GM13976 (cell line): ENCODE measurements at places on chromosomes 16 and 17.

GRCh38 chr16:73383195-73383987 is 335.5 kb upstream of the ZFHX3 start:
- DNase-seq = no peak

- no peak for DNase-seq
Measured at GRCh38 chr16:88375996-88376834, 6.5 kb upstream of the ZNF469 start.

DNA sequence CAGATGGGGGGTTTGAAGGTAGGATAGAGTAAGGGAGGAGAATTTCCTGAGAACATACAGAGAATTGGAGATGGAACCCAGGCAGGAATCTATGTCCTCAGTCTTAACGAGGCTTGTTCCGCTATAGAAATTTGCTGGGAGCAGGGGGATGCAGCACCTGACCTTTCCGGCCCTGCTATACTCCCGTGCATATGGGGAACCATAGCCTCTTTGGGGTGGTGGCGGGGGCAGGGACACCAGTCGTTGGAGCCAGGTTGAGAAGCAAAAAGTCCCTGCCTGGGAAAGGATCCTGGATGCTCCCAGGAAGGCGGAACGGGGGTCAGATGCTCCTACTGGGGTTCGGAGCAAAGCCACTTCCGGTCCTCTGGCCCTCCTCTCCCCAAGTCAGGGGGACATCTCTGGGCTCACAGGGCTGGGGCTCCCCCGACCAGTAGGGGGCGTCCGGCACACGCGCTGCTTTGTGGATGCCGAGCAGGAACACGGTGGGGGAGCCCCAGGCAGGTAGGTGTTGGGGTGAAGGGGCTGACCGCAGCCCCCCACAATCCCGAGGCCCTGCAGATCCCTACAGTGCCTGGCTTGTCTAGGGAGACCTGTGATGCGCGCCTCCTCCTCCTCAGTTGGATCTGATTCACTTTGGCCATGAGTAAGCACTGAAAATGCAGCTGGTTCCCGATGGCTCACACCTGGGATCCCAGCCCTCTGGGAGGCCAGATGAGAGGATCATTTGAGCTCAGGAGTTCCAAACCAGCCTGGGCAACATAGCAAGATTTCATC is 15.5 kb upstream of the TFAP4 start:
- DNase-seq = peak; percentile 94

- no peak for DNase-seq
Measured at GRCh38 chr16:79114759-79115158, 485.8 kb downstream of the MAF start.

DNA sequence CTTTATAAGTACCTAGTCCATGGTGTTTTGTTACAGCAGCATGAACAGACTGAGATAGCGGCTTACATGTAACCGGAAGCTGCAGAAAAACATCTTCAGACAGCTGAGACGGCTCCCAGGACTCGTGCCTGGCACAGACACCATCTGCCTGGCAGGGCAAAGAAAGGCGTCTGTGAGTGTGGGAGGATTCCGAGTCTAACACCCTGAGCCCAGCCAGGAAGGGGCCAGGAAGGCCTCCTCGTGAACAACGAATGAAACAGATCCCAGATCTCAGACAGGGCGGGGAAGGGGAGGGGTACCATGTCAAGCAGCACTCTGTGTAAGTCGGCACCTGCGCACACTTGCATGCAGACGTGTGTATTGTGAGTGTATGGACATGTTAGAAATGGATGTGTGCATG is 4.4 kb upstream of the CSNK1D start:
- DNase-seq = no peak

- no peak for DNase-seq
Measured at GRCh38 chr17:27518048-27518447, 61.8 kb downstream of the KSR1 start.

DNA sequence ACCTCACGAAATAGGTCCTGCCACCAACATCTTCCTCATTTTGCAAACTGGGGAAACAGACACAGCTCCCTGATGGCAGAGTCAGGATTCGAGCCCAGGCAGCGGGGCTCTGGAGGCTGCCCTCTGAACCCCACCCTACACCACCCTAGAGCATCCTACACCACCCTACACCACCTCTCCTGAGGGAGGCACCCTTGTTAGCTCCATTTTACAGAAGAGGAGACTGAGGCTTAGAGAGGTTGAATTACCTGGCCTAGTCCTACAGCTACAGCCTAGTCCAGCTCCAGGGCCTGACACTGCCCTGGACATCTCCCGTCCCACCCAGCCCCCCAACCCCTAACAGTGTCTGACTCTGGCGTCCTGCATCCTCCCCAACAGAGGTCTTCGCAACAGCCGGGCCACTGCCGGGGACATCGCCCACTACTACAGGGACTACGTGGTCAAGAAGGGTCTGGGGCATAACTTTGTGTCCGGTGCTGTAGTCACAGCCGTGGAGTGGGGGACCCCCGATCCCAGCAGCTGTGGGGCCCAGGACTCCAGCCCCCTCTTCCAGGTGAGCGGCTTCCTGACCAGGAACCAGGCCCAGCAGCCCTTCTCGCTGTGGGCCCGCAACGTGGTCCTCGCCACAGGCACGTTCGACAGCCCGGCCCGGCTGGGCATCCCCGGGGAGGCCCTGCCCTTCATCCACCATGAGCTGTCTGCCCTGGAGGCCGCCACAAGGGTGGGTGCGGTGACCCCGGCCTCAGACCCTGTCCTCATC is 3.2 kb upstream of the NECAB2 start:
- no peak for DNase-seq
